ENCODE measurements at places on chromosomes 2 and 18. TPM values are rescaled to one million over a fixed set of nuclear protein-coding genes. Genes with fewer than 3 reads are reported as not detected.

Gene GBX2
- total RNA-seq = not detected

Gene EFEMP1
- not detected for total RNA-seq

Gene TCF7L1
- not detected for total RNA-seq

Gene SLC39A6
- 20.4 TPM for total RNA-seq

Gene MYO7B
- total RNA-seq = 4.7 TPM

Gene MC2R
- not detected for total RNA-seq

Gene CRACDL
- 0.61 TPM for total RNA-seq

Gene PTPRN
- not detected for total RNA-seq

Gene STPG4
- 0.19 TPM for total RNA-seq

Gene SLC5A7
- total RNA-seq = not detected

Gene CASP10
- total RNA-seq = 45.2 TPM

Gene PLGLB1
- 7.9 TPM for total RNA-seq

Gene RFX8
- total RNA-seq = 2.2 TPM
